CD4-positive, alpha-beta T cell treated with Interferon gamma for 1 hour (primary cell): ENCODE measurements at places on chromosomes 7 and 10.

DNA sequence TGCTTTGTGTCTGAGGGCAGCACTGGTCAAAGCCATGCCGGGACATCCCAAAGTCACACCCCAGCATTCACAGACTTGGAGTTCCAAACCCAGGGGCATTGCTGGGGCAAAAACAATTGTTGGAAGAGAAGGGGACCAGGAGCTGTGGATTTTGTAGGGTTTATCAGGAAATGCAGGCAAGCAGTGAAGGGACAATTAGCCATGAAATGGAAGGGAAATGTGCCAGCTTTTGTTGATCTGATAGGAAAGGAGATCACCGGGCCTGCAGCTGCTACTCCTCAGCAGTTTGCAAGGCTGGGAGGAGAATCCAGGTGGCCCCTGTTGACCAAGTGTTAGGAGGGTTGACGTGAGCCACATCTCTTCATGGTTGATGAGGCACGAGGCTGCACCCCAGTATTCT, 2.5 kb upstream of the BRI3 start:
- no peak for DNase-seq

GRCh38 chr10:104340111-104340526, 1.9 kb upstream of the ITPRIP start:
- no peak for DNase-seq

GRCh38 chr7:3605222-3605621, 304.2 kb downstream of the SDK1 start:
- no peak for DNase-seq

DNA sequence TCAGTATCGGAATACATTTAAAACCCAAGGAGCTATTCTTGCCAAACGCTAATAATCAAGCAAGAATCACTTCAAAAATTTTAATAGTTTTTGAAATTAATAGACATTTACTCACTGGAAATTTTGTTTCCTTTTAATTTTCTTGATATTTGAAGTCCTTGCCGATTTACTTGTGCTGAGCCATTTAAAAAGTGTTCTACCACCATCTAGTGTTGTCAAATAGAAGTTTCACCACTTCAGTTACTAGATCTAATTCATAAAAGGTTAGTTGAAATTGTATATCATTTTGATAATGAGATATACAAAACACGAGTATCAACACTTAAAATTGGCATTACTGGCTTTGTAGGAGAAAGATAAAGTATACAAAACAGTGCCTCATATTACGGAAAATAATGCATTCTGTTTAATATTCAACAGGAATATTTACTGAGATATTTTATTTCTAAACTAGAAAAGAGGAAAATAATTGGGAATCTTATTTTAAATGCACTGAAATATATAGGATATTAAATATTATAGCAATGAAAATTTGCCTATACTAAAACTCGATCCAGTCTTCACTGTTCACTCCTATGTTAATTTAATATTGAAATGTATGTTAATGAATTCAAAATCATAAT, 664.8 kb upstream of the SEMA3D start:
- DNase-seq: no peak

DNA sequence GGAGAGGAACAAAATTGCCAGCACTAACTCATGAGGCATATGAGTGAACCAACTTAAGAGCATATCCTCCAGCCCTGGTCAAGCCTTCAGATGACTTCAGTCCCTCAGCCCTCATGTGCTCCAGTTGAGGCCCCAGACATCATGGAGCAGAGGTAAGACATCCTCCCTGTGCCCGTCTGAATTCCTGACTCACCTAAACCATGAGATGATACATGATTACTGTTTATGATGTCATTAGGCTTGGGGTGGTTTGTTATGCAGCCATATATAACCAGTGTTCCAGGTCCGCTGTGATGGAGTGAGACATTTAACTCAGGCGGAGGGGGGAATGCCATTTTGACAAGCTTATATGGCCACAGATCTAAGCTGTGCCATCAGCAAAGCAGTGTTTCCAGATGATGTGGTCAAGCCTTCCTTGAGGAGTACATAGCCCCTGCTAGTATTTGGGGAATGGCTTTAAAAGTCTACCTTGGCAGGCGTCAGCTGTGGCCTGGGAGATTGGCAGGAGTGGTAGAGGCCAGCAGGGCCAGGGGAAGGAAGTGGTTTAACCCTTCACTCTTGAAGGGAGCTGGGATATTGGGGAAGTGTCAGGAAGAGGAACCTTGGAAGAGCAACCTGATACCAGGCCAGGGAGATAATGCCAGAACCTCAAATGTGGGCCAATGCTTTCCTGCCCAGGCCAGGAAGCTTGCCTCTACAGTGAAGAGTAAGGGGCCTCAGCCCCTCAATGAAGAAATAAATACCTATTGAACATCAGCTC, 343.0 kb upstream of the PODXL start:
- DNase-seq: no peak
